ENCODE measurements at places on chromosomes 7 and 10.

DNA sequence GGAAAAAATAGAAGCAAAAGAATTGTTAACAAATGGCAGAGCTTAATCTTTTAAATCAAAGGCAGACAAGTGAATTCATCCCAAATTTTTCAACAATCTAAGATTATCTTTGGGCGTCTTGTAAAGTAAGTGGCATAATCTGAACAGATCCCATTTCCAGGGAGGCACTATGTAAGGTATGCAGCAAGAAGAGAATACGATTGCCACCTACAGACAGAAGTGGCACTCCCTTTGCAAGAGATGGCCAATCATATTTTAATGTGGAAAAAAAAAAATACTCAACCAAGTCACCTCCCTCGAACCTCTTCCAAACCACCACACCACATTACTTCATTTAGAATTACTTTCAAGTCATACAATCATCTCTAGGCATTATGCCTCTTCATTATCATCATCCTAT lies 4.0 kb downstream of the GFRA1 start:
- DNase-seq, result no peak

- no peak for DNase-seq
Observed at GRCh38 chr7:131564640-131565039, 8.2 kb upstream of the PODXL start.

GRCh38 chr7:73893342-73894101 lies 32.6 kb downstream of the TMEM270 start:
- DNase-seq, result peak; percentile 29

- no peak for DNase-seq
Observed at GRCh38 chr10:62964026-62964425, 147.9 kb upstream of the EGR2 start.

- DNase-seq, result peak; percentile 77
Observed at GRCh38 chr7:85483177-85483576, 296.3 kb upstream of the SEMA3D start.

DNA sequence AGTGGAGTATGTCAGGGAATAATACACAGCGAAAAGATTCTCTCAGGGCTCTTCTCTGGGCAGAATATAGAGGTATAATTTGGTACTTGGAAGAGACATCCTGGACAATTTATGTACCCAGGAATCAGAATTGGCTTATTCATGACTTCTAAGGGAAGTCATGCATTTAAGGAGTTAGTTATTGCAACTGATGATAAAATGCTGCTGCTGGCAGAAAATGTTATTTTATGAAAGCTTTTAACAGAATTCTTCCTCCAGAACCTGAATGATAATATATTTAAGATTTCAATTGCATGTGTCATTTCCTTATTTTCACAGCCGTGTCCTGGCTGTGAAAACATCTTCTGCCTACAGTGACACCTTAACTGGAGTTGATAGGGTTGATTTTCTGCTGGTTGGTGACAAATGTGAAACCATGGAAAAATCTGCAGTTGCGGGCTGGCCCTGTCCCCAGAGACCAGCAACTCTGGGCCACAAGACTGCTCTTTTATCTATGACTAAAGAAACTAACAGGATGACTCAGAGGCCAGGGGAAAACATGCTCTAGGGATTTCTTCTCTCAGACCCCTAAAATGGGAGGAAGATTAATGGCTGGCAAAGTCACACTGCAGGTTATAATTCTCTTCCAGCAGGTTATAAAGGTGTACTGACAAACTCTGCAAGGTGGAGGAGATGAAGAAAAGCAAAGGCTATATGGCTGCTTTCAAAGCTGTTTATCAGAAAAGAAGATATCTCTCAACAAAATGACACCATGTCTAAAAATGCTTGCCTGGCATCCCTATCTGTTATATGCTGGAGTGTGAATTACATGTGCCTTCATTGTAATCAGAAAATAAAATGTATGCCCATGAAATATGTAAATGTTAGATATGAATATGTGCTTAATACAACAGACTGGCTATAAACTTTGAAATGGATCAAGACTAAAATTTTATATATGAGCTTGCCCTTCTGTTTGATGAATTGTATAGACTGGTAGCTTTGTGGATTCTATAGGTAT lies 12.1 kb upstream of the TRUB1 start:
- DNase-seq, result peak; percentile 41

DNA sequence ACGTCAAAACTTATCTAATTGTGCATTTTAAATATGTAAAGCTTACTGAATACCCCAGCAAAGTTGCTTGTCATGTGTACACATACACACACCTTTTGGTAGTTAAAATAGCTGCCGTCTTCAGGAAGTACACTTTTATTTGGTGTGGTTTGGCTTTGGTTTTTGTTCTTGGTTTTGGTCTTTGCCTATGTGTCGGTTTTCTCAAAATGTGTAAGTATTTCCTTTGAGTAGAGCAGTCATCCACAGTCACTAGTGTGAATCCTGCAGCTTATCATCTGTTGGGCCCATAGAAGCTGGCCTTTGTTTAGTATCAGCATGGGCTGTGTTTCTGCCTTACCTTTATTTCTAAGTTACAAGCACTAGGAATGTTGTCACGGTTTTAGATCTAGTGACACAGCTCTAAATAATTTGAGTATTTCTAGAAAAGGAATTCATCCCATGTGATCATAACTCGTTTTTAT lies 35.3 kb downstream of the NET1 start:
- peak; percentile 14 for DNase-seq

GRCh38 chr10:46077141-46077554 lies 31.1 kb upstream of the MSMB start:
- DNase-seq, result peak; percentile 12

- DNase-seq, result peak; percentile 83
Observed at GRCh38 chr7:75716992-75717626, 21.6 kb downstream of the HIP1 start.

DNA sequence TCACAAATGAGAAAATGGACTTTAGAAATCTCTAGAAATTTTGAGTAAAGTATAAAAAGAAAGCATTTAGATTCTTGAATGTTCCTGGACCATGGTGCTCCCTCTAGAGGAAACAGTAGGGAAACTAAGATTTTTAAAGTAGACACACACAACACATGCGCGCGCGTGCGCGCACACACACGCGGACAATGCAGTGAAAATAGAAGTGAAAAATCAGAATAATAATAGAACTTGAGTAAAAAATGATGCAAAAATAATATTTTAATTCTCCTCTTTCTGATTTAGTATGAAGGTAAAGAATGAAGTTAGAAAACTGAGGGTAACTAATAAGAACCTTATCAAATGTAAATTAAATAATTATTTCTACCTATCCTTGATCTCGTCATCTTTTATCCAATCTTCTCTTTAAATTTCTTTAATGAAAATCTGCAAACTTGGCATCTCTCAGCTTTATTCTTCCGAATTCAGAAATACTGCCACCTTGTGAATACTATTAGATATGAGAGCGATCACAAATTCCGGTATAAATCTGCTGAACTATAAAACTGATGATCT lies 117.0 kb upstream of the AMPH start:
- peak; percentile 36 for DNase-seq

DNA sequence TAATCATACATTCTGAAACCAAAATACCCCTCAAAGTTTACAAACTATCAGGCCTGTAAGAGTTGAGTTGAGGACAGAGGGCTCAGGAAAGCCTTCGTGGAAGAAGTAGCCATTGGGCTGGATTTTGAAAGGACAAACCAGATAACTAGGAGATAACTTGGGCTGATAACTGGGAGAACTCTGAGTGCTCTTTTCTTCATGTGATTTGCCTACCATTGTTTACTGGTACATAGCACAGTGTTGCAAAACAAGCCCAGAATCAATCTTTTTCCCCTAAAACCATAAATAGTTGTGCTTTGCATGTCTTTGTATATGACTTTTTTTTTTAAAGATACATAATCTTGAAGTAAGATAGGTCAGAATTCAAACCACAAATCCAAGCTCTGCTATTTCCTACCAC lies 106.7 kb upstream of the ITGB1 start:
- DNase-seq, result peak; percentile 6

GRCh38 chr7:157396316-157397035 lies 59.7 kb downstream of the DNAJB6 start:
- DNase-seq, result no peak
